Fibroblast of villous mesenchyme (primary cell): ENCODE measurements at places on chromosomes 11 and 22. TPM values are rescaled to one million over a fixed set of nuclear protein-coding genes. Genes with fewer than 3 reads are reported as not detected.
A peak's percentile ranks its signal among the peaks of the same experiment; 100 is the strongest.

DNA sequence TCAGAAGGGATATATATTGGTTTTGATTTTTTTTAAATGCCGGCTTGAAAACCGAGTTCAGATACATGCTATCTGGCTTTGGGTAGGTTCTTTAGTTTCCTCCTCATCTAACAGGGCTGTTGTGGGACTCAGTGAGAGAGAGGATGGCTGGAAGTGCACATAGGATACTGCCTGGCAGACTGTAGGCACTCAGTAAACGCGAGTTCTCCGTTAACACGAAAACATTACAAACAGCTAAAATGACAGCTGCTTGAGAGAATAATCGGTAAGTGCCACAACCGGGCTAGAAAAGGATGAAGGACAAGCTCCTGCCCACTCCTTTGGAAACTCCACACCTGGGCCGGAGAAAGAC, 369 bp downstream of the XRRA1 start:
- peak; percentile 48 for DNase-seq

Gene CATSPERZ
- 0.32 TPM in 1 of 2 replicates, not detected in the other for total RNA-seq

DNA sequence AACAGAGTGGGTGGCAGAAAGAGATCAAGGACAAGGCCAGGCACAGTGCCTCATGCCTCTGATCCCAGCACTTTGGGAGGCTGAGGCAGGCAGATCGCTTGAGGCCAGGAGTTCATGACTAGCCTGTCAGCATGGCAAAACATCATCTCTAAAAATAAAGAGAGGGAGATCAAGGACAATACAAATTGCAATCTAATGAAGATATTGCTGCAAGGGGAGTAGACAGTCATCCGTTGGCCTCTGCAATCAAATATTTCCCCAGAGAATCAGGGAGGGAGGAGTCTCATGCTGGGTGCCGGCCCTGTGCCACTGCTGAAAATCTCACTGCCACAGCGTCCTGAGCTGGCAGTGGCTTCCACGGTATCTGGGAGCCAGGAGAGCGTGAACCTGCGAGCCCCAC, 19.4 kb upstream of the IL17RA start:
- DNase-seq, result no peak

DNA sequence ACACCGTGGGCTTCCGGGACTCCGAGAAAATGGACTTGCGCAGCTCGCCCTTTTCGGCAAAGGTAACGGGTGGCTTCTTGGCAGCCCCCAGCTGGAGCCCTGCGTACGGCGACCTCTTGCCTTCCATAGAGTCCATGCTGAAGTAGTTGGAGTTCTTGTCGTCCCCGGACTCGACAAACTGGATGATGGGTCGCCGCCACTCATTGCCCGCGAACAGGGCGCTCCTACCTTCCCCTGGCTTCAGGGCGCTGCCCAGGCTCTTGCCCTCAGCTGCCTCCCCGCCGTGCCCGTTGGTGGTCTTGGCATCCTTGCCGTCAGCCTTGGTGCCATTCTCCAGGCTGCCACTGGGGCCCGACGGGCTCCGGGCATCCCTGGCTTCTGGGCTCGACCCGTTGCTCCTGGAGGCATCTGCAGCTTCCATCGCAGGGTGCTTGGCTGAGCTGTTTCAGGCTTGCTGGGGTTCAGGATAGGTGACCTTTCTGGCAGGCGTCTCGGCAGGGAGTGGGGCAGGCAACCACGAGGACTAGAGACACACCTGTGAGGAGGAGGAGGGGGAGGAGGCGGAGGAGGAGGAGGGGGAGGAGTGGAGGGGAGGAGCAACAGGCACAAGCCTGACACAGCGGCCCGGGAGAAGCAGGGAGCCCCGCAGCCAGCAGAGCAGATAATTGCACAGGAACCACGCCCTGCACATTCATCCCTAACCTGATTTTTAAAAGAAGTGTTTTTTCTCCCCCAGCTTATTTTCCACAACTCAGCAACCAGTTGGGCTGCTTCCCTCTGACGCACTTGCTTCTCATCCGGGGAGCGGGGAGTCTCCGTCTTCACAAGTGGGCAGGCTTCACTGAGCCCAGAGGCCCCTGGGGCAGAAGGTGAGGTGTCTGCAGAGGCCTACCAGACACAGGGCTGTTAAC, at the start of gene TRIM29:
TRIM29 (minus strand) TSS at position 503 of the 911 bp plus-strand sequence; CDS start at position 421, 82 bp downstream.
- no peak for DNase-seq

Gene FLRT1
- total RNA-seq, result under 0.01 TPM in 2 replicates
